Activated naive CD8-positive, alpha-beta T cell treated with anti-CD3 and anti-CD28 coated beads, Interleukin-2, amount 10 ng/mL, durations not matched to agents 7 days and 5 days (primary cell): ENCODE measurements at places on chromosomes 12 and 14.

DNA sequence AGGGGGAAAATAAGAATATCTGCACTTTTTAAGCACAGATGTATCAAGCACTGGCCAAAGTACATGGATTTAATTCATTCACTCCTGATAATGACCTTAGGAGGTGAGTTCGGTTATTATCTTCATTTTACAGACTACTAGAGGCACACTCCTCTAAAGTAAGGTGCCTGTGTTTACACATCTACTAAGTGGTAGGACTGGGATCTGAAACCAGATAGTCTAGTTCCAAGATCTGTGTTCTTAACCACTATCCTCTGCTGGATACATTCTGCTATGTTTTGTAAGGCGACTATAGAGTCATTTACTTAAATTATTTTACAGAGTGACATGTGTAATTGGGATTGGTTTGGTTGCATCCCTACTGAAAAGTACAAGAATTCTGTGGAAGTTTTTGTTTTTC, 175.3 kb downstream of the ESR2 start:
- no peak for DNase-seq

- DNase-seq, result no peak
Observed at GRCh38 chr12:12502815-12503151, 59.9 kb downstream of the DUSP16 start.

- DNase-seq, result no peak
Observed at GRCh38 chr14:65483647-65484046, 71.1 kb downstream of the FUT8 start.

- DNase-seq, result no peak
Observed at GRCh38 chr12:118237052-118237665, 101.2 kb downstream of the PEBP1 start.

- DNase-seq, result no peak
Observed at GRCh38 chr14:55123101-55123500, 6.0 kb upstream of the LGALS3 start.

GRCh38 chr12:28899951-28900350, 249.1 kb upstream of the FAR2 start:
- no peak for DNase-seq

GRCh38 chr12:24751181-24751580, 197.7 kb downstream of the BCAT1 start:
- DNase-seq, result no peak

GRCh38 chr12:29053567-29053966, 95.5 kb upstream of the FAR2 start:
- DNase-seq, result no peak

- DNase-seq, result peak; percentile 85
Observed at GRCh38 chr14:105414456-105415371, 4.9 kb upstream of the MTA1 start.

GRCh38 chr14:53384073-53384472, 230.9 kb upstream of the DDHD1 start:
- no peak for DNase-seq

DNA sequence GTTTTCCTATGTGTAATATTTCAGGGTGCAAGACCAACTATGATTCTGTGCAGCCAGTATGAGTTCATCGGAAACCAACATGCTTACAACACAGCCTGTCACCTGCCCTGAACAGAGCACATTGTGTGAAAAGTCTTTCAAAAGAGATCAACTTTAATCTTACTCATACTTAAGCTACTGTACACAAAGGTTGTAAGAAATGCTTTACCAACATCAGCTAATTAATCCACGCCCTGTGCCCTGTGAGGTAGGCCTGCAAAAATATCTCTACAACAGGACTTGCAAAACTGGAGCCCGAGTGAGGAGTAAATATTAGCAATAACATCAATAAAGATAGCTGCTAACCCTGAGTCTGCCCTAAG, 15.1 kb downstream of the APPL2 start:
- no peak for DNase-seq

DNA sequence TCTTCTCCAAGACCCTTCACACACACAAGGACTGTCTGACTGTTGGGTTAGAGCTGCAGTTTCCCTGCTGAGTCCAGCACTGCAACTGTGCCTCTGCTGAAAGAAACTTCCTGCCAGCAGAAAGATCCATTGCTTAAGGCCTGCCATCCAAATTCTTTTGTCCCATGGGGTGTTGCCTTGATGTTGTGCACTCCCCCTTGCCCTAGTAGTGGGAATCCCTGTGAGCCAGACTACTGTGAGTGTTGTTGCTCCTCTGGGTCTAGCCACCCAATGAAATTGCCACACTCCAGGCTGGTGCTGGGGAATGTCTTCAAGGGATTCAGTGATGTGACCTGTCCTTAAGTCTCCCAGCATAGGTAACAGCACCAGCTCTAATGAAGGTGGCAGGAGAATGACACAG, 166.6 kb upstream of the PDE3A start:
- no peak for DNase-seq
